ENCODE measurements at places on chromosomes 6 and 20. TPM values are rescaled to one million over a fixed set of nuclear protein-coding genes. Genes with fewer than 3 reads are reported as not detected.

DNA sequence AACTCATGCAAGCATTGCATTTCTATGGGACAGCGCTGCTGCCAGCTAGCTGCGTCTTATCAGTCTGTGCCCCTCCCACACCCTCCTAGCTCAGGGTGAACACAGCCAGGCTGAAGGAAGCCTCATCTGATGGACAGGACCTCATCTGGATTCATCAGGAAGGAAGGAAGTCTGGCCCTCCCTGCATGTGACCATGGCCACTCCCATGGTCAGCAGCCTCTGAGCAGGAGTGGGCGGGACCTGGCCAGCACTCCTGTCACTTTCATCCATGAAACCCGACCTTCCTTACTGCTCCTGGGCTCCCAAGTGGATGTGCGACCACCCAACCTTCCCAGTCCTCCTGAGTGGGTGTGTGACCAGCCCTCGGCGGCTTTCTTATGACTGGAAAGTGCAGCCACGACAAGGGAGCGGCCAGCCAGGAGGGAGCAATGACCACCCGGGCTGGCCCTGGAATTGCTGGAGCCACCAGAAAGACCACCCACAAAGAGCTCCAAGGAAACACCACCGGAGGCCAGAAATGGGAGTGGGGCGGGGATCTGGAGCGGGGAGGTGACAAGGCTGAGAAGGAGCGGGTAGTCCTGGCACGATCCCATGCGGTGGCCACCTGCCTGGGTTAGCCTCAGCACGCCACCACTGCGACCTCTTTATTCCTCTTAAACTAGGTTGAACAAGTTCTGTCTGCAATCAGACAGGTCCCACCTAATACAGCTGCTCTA is 241.2 kb downstream of the TTLL2 start:
- no peak for DNase-seq

DNA sequence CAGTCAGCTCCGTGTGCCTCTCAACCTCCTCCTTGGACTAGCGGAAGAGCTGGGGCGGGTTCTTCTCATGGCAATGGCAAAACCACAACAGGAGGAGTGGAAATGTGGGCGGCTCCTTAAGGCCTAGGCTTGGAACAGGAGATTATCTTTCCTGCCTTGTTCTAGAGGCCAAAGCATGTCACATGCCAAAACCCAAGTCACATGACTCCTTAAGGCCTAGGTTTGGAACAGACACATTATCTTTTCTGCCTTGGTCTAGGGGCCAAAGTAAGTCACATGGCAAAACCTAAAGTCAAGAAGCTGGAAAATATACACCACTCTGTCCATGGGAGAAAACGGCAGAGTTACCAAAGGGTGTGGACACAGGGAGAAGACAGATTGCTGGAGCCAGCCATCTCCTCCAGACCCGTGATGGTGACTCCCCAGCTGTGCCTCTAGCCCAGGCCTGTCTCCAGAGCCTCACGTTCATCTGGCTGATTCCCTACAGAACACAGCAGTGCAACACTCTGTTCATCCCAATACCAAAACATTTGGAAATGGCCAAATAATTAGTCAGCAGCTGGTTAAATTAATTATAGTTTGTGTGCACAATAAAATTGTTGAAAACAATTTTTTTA is 34.2 kb downstream of the ANKRD60 start:
- DNase-seq: no peak

Gene SMLR1
- 0.83 TPM for polyA plus RNA-seq

- DNase-seq: peak; percentile 59
Measured at GRCh38 chr6:37059344-37060194, 54.1 kb downstream of the FGD2 start.

- no peak for DNase-seq
Measured at GRCh38 chr6:79094938-79095337, 16.9 kb upstream of the PHIP start.

Gene NKX2-2
- polyA plus RNA-seq: not detected

DNA sequence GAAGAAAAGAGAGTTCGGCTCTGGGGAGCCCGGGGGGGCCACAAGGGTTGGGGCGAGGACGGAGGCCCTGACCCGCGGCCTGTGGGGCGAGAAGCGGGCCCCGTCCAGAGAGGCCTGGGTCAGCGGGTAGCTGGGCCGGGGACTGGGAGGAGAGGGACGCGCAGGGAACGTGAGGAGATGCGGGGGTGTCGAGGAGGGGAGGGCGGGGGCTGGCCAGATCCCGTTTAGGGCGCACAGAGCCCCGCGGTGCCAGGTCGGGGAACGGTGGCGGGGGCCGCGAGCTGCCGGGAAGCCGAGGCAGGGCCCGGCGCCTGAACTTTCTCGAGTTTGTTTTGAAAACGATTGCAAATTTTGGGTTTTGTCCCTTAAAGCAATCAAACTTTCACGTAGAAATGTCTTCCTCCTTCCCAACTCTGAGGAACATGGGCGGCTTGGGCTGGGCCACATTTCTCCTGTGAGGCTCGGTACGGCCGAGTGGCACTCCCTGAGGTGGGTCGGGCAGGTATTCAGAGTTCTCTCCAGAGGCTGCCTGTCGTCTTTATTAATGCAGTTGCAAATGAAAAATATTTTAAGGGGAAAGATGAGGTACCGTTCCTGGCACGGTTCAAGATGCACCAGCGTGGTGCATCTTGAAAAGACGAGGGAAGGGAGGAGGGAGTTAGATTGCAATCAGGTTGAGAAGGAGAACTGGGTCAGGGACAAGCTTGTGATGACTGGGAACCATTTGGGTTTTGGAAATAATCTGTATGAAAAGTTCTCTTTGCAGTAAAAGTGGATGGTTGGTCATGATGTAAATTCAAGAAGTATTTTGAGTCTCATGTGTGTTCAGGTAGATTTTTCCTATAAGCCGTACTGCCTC is 972 bp downstream of the RNF8 start:
- DNase-seq: no peak

- DNase-seq: no peak
Measured at GRCh38 chr6:128112494-128112893, 211.6 kb upstream of the THEMIS start.

DNA sequence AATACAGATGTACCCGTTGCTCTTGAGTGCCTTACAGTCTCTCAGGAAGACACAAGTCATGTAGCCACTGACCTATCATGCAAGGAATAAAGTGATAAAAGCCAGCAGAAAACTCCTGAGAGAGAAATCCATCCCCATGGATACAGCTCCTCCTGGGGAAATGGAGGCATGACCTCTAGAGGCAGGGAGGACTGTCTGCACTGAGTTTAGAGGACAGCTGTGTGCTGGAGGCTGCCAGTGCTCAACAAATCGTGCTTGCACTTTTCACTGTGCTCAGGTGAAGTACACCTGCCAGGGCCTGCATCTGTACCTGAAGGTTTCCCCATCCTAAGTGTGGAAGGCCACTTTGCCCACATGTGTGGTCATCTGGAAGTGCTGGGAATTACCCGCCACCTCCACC is 12.1 kb downstream of the CD93 start:
- no peak for DNase-seq

Gene TRIM40
- polyA plus RNA-seq: not detected

Gene CCN5
- polyA plus RNA-seq: 0.11 TPM
